Mucosa of descending colon (tissue), 3 donors: ENCODE measurements at places on chromosomes 3 and 15. TPM values are rescaled to one million over a fixed set of nuclear protein-coding genes. Genes with fewer than 3 reads are reported as not detected.

DNA sequence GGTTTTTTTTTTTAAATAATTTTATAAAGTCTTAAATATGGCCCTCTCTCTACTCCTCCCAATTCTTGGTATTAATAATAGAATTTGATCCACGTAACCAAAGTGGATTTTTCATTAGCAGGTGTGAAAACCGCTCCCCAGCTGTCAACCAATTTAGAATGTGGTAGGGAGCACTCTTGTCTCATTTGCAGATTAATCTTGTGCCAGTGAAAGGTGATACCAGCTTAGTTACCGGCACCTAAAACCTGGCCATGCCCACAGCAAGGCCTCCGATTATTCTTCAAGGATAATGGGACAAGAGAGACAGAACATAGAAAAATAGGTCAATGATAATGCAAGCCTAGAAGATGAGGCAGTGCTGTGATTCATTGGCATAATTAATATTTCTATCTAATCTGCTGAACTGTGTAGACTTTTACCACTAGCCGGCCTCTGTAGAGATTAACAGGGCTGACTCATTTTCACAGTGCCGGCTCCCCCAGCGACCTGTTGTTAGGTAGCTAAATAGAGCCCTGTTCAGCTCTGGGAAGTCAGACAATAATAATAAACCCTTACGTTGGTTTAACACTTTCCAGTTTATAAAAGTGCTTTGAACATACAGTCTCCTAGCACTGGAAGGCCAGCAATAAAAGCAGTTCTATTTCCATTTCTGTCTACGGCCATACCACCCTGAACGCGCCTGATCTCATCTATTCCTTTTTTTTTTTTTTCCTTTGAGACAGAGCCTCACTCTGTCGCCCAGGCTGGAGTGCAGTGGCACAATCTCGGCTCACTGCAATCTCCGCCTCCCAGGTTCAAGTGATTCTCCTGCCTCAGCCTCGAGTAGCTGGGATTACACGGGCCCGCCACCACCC lies 102.9 kb downstream of the SHQ1 start:
- DNase-seq: peak; percentile 50

- DNase-seq: no peak
Measured at GRCh38 chr3:107816107-107816506, 274.7 kb downstream of the CD47 start.

- DNase-seq: no peak
Measured at GRCh38 chr3:4021162-4021561, 221.9 kb downstream of the LRRN1 start.

MPI gene
- 96.5 TPM for total RNA-seq

IGF2BP2 gene
- total RNA-seq: 67.4 TPM

DNA sequence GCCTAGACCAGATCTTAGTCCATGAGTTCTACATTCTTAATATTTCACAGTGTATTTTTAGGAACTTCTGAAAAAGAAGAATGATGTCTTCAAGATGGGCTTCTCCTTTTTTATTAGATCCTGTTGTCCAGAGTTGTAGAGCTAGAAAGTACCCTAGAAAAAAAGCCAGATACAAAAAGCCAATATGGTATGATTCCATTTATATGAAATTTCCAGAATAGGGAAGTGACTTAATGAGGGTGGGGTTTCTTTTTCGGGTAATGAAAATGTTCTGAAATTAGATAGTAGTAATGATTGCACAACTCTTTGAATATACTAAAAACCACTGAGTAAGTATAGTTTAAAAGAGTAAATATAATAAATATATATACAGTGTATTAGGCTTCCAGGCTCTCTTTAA lies 116.9 kb downstream of the NFKBIZ start:
- DNase-seq: no peak
